ENCODE measurements at places on chromosomes 6 and 20.
A peak's percentile ranks its signal among the peaks of the same experiment; 100 is the strongest.

- DNase-seq, result no peak
Observed at GRCh38 chr6:3284436-3284876, 25.7 kb downstream of the PSMG4 start.

DNA sequence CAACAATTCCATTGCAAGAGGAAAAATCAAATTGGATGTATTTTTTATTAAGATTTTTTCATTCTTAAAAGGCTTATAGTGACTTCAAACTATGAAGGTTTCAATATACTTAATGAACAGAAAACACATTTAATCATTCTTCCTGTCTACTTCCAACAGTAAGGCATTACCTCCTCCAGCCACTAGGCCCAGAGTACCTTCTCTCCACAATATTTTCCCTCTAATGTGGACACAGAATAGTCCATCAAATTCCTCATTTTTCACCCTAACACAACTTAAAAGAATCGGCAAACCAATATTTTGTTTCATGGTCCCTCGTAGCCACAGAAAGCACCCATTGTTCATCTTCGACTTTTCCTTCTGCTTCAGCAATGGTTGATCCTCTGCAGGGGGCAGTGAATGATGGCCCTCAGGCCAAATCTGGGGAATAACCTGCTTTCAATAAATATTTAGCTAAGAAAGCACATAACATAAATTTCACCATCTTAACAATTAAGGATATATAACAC lies 335.4 kb upstream of the ID4 start:
- DNase-seq, result no peak

DNA sequence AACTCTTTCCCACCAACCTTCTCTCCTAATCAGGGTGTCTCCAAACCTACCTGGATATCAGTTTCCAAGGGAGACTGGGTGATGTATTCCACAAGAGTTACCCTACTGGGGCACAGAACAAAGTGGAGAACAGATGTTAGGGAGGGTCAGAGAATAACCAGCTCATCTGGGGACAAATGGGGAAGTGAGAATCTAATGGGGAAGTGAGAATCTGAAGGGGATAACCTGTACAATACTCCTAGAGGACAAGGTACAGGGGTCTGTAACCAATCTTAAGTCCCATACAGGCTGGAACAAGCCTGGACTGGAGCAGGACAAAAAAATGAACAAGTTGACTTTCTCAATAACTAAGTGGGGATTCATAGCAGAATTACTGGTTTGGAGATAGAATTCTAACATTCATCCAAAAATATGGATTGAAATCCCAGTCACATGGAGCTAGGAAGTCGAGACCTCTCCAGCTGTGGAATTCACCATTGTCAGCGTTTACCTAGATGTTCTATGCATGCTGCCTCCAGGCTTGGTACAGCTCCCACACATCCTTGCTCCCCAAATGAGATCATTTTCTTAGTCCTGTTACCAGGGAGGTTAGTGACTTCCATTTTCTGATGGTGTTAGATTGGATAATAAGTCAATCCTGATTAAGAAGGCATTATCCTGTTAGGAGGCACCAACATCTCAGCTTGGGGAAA lies 214.8 kb upstream of the MOCS1 start:
- DNase-seq, result peak; percentile 36

DNA sequence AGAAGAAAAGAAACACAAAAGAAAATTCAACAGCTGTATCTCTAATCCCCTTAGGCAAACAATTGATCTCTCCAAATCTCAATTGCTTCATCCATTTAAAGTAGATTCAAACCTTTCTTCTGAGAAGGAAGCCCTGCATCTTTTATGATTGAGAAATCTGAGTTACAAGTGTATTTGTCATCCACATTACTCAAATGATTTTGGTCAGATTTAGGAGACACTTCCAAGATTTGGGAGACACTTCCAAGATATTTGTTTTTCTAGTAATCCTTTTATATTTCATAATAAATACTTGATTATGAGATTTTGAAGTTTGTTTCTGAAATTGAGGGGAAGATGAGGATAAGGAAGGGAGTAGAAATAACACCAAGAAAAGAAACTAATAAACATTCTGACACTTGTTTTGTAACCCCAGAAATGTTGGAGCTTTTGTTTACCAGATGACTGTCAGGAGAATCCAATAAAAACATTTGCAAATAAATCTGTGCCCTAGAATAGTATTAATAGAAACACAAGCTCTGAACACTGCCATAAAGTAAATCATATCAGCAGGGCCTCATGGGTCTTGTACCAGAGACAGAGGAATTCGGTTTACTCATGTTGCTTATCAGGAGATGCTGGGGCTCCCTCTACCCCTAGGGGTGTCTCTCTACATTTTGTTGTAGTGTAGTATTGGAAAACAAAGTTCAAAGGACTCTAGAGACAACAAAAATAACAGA lies 314.3 kb upstream of the NT5E start:
- DNase-seq, result no peak

- DNase-seq, result no peak
Observed at GRCh38 chr6:151018046-151018445, 152.5 kb downstream of the MTHFD1L start.
